ENCODE measurements at places on chromosomes 5 and 9.

GRCh38 chr9:134734270-134734669, 92.7 kb downstream of the COL5A1 start:
- DNase-seq = no peak

DNA sequence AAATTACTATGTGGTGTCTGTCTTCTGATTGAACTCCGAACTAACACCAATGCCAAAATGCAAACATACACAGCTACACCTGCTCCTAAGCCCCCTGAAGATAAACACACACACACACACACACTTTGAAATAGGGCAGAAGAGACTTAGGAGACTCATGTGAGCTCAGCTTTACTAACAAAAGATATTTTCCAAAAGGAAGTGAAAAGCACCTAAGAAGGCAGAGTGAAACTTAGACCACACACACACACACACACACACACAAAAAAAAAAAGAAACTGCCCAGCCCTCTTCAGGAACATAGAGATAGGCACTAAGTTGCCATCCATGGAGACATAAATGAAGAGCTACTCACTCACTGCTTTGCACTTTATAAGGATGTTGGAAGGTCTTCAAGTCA, 45.2 kb upstream of the APC start:
- DNase-seq = no peak

- no peak for DNase-seq
Measured at GRCh38 chr9:34737677-34738260, 27.8 kb upstream of the CCL21 start.

DNA sequence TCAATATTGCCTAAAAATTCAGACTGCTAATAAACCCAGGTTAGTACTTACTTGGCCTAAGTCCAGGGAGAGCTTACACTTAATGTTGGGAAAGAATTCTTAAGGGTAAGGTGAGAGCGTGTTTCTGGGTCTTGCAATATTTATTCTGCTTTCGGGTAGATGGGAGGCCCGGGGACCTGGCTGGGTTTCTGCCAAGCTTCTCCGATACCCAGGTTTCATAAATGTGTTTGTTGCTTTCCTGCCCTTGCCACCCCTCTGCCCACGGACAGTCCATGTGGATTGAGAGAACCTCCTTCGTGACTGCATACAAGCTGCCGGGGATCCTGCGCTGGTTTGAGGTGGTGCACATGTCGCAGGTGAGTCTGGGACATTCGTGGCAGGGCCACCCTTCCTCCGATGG, 48.4 kb upstream of the FOXI1 start:
- DNase-seq = no peak

DNA sequence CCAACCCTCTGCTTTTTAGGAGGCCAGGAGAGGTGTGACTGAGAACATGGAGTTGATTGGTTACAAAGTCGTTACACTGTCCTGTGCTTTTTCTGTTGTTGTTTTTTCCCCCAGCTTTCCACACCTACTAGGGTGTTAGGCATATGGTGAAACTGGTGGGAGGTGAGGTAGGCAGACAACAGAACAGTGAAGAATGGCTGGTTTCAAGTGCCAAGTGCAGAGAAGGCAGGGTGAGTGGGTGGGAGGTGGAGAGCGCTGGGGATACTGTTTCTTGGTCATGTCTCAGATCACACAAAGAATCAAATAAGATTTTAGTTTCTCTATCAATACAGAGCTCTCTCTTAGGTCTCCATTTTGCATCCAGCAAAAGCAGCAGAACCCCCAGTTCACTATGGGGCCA, 2.2 kb upstream of the SPTAN1 start:
- DNase-seq = peak; percentile 73
